ENCODE measurements at places on chromosomes 7 and 10.
A peak's percentile ranks its signal among the peaks of the same experiment; 100 is the strongest.

- DNase-seq, result no peak
Observed at GRCh38 chr10:58856508-58857240, 319.8 kb upstream of the PHYHIPL start.

DNA sequence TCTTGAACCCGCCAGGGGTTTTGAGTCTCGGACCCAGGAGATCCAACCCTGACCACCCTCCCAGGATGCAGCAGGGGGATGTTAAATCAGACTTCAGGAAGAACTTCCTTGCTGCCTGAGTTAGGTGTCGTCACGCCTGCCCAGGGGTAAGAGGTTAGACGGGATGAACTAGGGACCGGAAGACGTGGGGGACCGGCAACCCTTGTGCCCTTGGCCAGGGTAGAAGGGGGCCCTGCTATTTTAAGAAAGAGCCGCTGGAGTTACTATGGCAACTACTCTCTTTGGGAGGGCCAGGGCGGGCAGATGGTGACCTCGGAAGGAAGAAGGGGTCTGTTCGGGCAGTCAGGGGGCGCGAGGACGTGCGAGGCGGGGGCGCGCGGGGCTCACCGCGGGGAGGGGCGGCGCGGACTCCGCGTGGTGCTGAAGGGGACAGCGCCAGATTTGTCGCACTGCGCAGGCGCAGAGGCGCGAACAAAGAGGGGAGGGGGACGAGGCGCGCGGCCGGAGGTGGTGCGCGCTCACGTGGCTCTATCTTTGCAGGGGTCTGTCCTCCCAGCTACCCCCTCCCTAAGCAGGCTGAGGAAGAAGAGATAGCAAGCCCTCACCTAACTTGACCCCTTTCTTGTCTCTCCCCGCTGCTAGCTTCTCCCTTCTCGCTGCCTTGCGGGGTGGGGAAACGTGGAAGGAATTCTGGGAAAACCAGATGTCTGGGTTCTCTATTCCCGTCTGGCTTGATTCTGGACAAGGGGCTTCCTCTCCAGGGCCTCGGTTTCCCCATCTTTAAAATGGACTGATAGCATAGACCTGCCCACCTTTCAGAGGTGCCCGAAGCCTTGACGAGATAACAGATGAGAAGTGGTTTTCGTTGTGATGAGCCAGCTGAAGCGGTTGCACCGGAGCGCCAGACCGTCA lies 940 bp upstream of the PSD start:
- peak; percentile 57 for DNase-seq

GRCh38 chr10:85542152-85542551 lies 824.4 kb downstream of the GRID1 start:
- DNase-seq, result no peak

- DNase-seq, result no peak
Observed at GRCh38 chr10:125457406-125457805, 225.6 kb downstream of the TEX36 start.

DNA sequence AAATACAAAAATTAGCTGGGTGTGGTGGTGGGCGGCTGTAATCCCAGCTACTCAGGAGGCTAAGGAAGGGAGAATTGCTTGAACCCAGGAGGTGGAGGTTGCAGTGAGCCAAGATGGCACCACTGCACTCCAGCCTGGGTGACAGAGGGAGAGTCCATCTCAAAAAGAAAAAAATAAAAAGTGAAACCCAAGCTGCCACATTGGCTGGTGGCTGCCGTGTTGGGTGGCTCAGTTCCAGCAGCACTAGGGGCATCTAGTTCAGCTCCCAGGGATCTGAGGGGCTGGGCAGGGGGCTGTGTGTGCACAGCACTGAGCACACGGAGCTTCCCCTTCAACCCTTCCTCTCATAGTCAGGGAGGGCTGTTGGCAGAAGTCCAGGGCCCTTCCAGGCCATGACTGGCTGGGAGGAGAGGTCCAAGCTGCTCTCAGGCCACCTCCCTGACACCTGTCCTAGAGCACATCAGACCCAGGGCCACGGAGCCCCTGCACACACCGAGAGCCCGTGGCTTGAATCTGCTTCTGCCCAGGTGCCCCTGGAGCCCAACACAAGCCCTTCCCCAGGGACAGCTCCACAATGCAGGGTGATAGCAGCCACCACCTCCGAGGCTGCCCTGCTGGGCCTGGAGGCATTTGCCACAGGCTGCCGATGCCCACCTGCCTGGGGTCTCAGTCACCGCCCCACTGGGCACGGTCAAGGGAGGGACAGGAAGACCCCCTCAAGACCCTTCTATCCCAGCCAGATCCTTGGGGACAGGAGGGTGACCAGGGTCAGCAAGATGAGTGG lies 47.3 kb downstream of the YKT6 start:
- DNase-seq, result no peak

- DNase-seq, result no peak
Observed at GRCh38 chr7:94410413-94411187, 15.9 kb downstream of the COL1A2 start.

DNA sequence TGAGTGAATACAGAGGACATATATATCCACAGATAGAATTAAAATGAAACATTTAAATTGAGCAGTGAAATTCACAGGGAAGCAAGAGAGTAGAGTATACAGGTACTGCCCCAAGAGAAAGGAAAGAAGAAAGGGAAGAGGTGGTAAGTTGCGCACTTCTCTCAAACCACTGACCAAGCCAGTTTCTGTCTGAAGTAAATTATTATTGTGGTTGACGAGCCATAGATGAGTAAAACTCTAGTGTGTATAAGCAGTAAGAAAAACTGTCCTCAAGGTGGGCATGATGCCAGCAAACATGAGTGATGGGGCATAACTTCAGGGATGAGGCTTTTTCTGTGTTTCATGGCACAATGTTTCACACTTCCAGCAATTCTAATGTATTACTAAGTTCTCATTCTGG lies 4.4 kb upstream of the BET1 start:
- DNase-seq, result no peak

GRCh38 chr10:13340626-13341376 lies 7.3 kb downstream of the SEPHS1 start:
- no peak for DNase-seq

- DNase-seq, result no peak
Observed at GRCh38 chr7:150657526-150657925, 25.3 kb upstream of the GIMAP6 start.

- no peak for DNase-seq
Observed at GRCh38 chr7:155797262-155798250, 14.7 kb downstream of the SHH start.
